ENCODE measurements at places on chromosomes 1 and 21.

DNA sequence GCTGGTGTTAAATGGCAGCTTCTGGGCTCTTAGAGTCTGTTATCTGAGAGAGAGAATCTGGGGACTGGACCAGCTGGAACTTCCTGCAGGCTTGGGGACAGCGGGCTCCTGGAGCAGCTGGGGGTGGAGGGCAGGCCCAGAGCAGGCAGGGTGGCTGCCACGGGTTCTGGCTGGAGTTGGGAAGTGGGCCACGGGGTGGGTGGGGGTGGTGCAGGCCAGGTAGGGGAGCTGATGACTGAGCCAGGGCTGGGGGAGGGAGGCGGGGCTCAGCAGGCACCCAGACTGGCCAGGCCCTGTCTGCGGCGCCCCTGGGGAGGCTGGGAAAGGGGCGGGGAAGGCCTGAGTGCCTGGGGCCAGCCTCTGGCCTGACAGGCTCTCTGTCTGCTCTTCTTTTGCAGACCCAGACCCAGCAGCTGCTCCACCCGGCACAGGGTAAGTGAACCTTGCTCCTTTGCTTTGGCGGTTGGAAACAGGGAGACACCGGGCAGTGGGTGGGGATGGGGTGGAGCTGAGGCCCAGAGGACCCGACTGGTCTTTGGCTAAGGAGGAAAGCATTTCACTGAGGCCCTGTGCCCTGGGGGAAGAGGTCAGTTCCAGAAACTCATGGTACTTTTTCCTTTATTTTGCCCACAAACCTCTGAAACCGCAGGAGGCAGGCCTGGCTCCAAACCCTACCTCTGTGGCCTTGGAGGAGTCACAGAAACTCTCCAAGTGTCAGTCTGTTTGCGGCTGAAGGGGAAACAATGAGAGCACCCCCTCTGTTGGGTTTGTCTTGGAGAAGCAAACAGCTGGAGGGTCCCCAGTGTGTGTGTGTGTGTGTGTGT lies 48.8 kb downstream of the ARHGEF10L start:
- no peak for DNase-seq

- no peak for DNase-seq
Measured at GRCh38 chr1:20551945-20552727, at the start of gene FAM43B. Gene FAM43B, plus strand, starts transcription at chr1:20552573. Its CDS starts 401 bp downstream, at chr1:20552974.

DNA sequence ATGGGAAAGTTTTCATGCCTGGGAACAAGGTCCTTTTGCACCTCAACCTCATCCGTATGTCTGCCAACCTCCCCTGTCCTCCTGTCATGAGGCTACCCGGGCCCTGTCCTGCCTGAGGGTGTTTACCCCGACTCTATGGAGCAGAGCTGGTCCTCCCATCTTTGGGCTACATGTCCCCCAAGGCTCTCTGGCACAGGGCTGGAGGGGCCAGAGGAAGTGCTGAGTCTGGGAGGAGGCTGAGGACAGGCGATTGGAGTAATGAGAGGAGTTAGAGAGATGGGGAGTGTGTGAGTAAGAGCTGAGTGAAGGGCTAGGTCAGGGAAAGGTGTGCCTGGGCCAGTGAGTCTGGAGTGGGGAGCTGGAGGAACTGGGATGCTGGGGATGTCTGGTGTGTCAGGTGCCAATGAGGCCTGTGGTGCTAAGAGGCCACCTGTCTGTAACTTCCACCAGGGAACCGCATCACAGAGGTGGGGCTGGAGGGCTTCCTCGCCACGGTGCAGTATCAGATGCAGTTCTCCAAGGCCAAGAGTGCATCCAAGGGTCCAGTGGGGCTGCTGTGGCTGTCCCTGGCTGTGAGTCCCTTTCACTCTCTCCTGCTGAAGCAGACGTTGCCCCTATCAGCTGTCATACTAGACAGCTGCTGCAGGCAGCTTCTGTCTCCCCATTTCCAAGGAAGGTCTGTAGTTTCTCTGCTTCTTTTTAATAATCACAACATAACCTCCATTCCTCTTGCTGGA lies 11.7 kb downstream of the LRRC71 start:
- DNase-seq, result no peak

GRCh38 chr21:31260790-31261189 lies 83.3 kb downstream of the TIAM1 start:
- no peak for DNase-seq

All from stimulated activated CD4-positive, alpha-beta T cell treated with anti-CD3 and anti-CD28 coated beads, Interleukin-4, amount 100 ng/mL, for 48 hours (primary cell).